Activated T-cell treated with anti-CD3 and anti-CD28 coated beads, Interleukin-2, amount 50 U/mL, for 72 hours (primary cell): ENCODE measurements at places on chromosomes 7 and 10. TPM values are rescaled to one million over a fixed set of nuclear protein-coding genes. Genes with fewer than 3 reads are reported as not detected.
A peak's percentile ranks its signal among the peaks of the same experiment; 100 is the strongest.

DNA sequence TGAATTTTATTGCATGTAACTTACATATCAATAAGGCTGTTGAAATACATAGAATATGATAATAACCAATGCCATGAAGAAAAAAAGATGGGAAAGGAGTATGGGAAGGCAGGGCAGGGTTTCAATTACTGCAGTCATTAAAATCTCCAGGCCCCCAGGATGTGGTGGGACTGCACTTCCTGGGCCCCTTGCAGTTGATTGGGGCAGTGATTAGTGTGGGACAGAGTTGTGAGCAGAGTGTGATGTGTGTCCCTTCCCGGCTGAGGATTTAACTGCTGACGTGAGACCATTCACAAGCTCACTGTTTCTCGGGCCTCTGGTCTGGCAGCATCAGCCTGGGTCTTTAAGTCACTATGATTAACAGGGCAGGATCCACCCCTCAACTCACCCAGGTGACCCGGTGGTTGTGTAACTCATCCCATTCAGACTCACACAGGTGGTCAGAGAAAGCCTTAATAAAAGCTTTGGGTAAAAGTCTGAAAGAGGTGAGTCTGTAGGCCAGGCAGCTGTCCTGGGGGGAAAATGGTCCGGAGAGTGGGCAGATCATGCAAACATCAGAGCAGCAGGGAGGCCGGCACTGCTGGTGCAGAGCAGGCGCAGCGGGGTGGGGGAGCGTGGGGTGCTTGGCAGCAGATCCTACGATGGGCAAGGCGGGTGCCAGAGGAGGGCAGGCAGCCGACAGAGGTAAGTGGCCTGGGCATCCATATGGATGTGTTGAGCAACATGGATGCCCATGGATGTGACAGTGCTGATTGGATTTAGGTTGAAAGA lies 36.3 kb upstream of the WDFY4 start:
- no peak for DNase-seq
- no peaks in the 10 kb centered on the region for H3K36me3 ChIP-seq
- no peaks in the 10 kb centered on the region for H3K4me1 ChIP-seq
- no peak overlapping the region for H3K27ac ChIP-seq

- no peak overlapping the region for H3K27ac ChIP-seq
- no peak for DNase-seq
- no peaks in the 10 kb centered on the region for H3K36me3 ChIP-seq
- H3K4me3 ChIP-seq, result no peak overlapping the region
- H3K4me1 ChIP-seq, result no peaks in the 10 kb centered on the region
- H3K27me3 ChIP-seq, result no peaks in the 10 kb centered on the region
Measured at GRCh38 chr10:24642921-24643678, 80.6 kb downstream of the ARHGAP21 start.

The ECHDC3 gene
- total RNA-seq, result 4.3 TPM

- no peak overlapping the region for H3K4me3 ChIP-seq
- H3K27me3 ChIP-seq, result no peaks in the 10 kb centered on the region
- H3K27ac ChIP-seq, result no peak overlapping the region
- no peak for DNase-seq
- peaks cover 10% of the 10 kb centered on the region for H3K36me3 ChIP-seq
Measured at GRCh38 chr7:96287559-96287958, 34.3 kb downstream of the SLC25A13 start.

- H3K4me3 ChIP-seq, result peak overlapping the region; percentile 12
- peaks cover 41% of the 10 kb centered on the region for H3K27me3 ChIP-seq
- peaks cover 2% of the 10 kb centered on the region for H3K36me3 ChIP-seq
- no peak for DNase-seq
- H3K4me1 ChIP-seq, result no peaks in the 10 kb centered on the region
Measured at GRCh38 chr7:18087687-18088078, 60.0 kb upstream of the PRPS1L1 start.

- H3K4me3 ChIP-seq, result no peak overlapping the region
- H3K27me3 ChIP-seq, result peaks cover under 1% of the 10 kb centered on the region
Measured at GRCh38 chr10:58444321-58444720, 59.1 kb downstream of the TFAM start.

- H3K27me3 ChIP-seq, result no peaks in the 10 kb centered on the region
- no peak overlapping the region for H3K4me3 ChIP-seq
- DNase-seq, result no peak
- H3K36me3 ChIP-seq, result peaks cover 3% of the 10 kb centered on the region
Measured at GRCh38 chr7:131238347-131238931, 89.2 kb upstream of the MKLN1 start.

- H3K36me3 ChIP-seq, result no peaks in the 10 kb centered on the region
- no peak overlapping the region for H3K27ac ChIP-seq
- H3K4me1 ChIP-seq, result no peaks in the 10 kb centered on the region
- H3K27me3 ChIP-seq, result no peaks in the 10 kb centered on the region
Measured at GRCh38 chr10:17782921-17783665, 26.1 kb upstream of the MRC1 start.

DNA sequence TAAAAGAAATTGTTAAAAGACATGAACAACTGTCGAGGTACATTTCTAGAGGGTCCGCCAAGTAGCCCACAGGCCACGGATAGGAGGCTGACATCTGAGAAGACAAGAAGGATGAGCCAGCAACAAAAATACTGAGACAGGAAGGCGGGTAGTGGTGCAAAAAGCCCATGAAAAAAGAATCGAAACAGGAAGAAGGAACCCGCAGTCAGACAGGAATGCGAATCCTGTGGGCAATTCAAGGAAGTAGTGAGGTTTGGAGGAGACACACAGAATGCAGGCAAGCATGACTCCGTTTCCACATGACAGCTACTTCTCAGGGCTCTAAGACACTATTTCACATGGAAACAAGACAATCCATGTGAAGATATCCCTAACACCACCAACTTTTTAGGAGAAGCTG lies 125.2 kb downstream of the DOCK4 start:
- H3K4me3 ChIP-seq, result no peak overlapping the region
- H3K4me1 ChIP-seq, result peaks cover 9% of the 10 kb centered on the region
- H3K27ac ChIP-seq, result no peak overlapping the region
- no peak for DNase-seq

DNA sequence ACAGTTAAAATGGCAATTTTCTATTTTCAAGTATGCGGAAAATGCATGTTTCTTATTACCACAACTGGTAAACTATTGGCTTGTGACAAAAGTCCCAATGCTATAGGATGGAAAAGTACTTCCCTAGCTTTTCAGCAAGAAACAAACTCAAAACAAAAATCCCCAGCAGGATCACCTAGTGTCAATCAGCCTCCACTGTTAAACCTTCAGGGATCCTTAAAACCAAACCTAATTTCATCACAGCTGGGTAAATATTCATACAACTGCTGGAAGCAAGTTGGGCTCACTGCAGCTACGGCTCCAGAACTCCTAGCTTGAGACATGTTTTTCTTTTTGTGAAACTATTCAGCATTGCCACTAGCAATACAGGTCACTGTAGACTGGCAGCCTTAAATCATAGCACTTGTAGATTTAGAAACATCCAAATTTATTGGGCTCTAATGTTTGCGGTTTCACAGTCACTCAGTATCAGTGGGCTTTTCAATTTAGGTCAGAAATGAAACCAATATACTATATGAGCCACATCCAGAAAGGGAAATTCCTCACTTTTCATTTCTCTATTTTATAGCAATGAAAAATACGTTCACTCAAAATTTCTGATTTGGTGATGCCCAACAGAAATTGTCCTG lies 145.2 kb upstream of the ANK3 start:
- no peaks in the 10 kb centered on the region for H3K27me3 ChIP-seq
- no peak overlapping the region for H3K27ac ChIP-seq
- peaks cover 49% of the 10 kb centered on the region for H3K4me1 ChIP-seq
- no peaks in the 10 kb centered on the region for H3K36me3 ChIP-seq
- no peak overlapping the region for H3K4me3 ChIP-seq

DNA sequence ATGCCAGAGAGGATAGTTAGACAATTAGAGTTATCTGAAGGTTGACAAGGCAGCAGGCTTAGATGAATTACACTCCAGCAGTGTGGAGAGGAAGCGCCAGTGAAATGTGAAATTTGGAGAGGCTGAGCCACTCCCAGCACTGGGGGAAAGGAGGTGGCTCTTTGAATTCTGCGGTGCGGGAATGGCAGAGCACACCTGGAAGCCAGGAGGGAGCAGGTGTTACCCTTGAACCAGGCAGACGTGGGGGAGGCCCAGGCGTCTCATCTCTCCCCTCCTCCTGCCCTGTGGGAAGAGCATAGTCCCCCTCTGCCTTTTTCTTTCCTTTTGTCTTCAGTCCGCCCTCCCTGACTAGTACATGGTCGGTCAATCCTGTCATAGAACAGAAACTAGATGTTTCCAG lies 203.1 kb downstream of the DPP6 start:
- DNase-seq, result no peak
- H3K4me1 ChIP-seq, result no peaks in the 10 kb centered on the region
- H3K36me3 ChIP-seq, result no peaks in the 10 kb centered on the region
- H3K27ac ChIP-seq, result no peak overlapping the region

DNA sequence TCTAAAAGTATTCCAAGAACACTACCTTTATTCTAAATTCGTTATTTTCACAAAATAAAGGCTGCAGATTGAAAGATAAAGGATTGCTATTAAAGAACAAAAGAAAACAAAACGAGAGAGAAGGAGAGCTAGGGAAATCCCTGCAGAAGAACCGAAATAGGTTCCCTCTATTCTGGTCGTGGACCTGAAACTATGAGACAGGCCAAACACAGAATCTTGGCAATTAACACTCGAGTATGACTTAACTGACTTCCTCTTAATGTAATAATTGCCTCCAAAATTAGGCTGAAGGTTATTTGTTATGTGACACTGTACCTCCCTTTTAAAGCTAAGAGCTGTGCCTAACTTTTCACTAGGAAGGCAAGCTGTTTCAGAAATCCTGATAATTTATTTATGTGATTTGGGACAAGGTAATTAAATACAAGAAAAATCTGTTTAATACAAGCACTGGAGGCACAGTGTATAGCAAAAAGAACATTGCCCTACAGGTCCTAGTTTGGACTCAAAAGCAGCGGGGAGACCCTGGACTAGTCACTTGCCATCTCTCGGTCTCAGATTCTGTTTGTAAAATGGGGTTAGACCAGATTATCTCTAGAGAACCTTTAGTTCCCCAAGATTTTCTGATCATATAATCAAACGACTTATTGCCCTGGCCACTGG lies 11.6 kb downstream of the NAMPT start:
- H3K36me3 ChIP-seq, result peaks cover 19% of the 10 kb centered on the region
- no peaks in the 10 kb centered on the region for H3K27me3 ChIP-seq
- H3K4me1 ChIP-seq, result peaks cover 49% of the 10 kb centered on the region
- H3K4me3 ChIP-seq, result peak overlapping the region; percentile 25

The TMEM130 gene
- total RNA-seq, result 0.35 TPM

GRCh38 chr10:75602341-75602740 lies 170.9 kb downstream of the LRMDA start:
- H3K4me3 ChIP-seq, result no peak overlapping the region
- H3K36me3 ChIP-seq, result no peaks in the 10 kb centered on the region
- no peaks in the 10 kb centered on the region for H3K4me1 ChIP-seq

DNA sequence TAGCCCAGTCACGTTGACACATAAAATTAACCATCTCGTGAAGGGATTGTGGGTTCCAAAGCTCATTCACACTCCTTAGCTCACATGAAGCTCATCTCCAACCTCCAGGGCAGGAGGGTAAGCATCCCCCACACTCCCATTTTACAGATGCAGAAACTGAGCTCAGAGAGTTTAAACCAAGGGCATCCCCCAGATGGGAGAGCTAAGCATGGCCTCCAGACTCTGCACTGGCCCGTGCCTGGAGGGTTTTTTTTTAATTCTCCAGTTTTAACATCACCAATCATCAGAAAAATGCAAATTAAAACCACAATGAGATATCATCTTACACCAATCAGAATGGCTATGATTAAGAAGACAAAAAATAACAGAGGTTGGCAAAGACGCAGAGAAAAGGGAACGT lies 53.3 kb upstream of the TCF7L2 start:
- no peak for DNase-seq
- no peak overlapping the region for H3K4me3 ChIP-seq
- H3K27me3 ChIP-seq, result no peaks in the 10 kb centered on the region
- peaks cover 2% of the 10 kb centered on the region for H3K36me3 ChIP-seq
